Pancreas (tissue), 10 donors: ENCODE measurements at places on chromosomes 16 and 17. TPM values are rescaled to one million over a fixed set of nuclear protein-coding genes. Genes with fewer than 3 reads are reported as not detected.

DNA sequence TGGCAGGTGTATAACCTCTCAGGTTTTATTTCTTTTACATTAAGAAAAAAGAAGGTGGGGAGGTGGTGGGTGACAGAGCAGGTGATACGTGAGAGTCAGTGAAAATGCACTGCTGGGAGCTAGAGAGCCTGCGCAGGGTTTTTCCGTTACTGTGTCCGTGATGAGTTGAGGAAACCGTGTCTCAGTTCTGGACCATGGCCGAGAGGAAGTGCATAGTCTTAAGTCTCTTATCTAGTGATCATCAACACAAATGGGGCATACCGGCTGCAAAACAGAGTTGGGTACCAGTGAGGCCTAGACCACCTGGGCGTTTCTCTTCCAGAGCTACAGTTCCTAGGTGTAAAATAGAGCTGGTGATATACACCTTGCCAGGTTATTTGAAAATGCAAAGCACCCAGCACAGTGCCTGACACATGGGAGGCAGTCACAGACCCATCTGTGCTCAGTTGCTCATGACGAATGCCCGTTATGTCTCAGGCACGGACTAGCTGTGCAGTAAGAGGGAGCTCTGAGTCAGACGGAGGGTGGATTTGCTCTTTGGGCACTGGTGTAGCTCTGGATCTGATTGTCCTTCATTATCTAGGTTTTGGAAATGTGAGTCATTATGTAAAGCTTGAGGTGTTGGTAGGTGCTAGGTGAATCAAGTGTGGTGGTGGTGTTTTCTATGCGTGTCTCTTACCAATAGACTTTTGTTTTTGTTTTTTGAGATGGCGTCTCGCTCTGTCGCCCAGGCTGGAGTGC is 60.9 kb downstream of the RPTOR start:
- H3K36me3 ChIP-seq = no peaks in the 10 kb centered on the region
- H3K27ac ChIP-seq = no peak overlapping the region
- no peak overlapping the region for H3K4me3 ChIP-seq
- DNase-seq = peak; percentile 38

The INCA1 gene
- total RNA-seq = 0.32 TPM

GRCh38 chr17:8938933-8939332 is 26.6 kb downstream of the PIK3R5 start:
- no peaks in the 10 kb centered on the region for H3K27me3 ChIP-seq
- H3K36me3 ChIP-seq = no peaks in the 10 kb centered on the region
- H3K4me3 ChIP-seq = no peak overlapping the region
- no peaks in the 10 kb centered on the region for H3K4me1 ChIP-seq

- H3K27me3 ChIP-seq = no peaks in the 10 kb centered on the region
- peak overlapping the region; percentile 25 for H3K27ac ChIP-seq
- peak; percentile 85 for DNase-seq
- H3K36me3 ChIP-seq = no peaks in the 10 kb centered on the region
- peaks cover 36% of the 10 kb centered on the region for H3K4me1 ChIP-seq
These were observed 5.5 kb downstream of the MAP2K3 start for GRCh38 chr17:21289902-21290571.

DNA sequence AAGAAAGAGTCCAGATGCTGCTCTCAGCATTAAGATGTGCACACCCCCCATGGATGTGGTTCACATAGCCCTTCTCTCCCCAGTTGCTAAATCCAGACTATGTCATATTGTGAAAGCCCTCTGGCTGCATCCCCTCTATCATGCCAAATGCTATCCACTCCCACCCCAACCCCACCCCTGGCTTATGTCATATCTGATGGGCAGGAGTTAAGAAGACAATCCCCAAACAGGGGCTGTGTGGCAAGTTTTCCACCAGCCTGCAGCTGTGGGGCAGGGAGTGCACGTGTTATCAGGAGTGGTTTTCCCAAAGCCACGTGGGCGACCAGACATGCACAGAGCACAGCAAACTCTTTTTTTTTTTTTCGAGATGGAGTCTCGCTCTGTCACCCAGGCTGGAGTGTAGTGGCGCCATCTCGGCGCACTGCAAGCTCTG is 10.0 kb downstream of the FAM117A start:
- peak; percentile 66 for DNase-seq
- no peaks in the 10 kb centered on the region for H3K36me3 ChIP-seq
- H3K27me3 ChIP-seq = no peaks in the 10 kb centered on the region
- H3K4me3 ChIP-seq = no peak overlapping the region
- H3K4me1 ChIP-seq = no peaks in the 10 kb centered on the region

The BCL6B gene
- total RNA-seq = 2.2 TPM

GRCh38 chr17:51725185-51725584 is 433.3 kb downstream of the CA10 start:
- no peaks in the 10 kb centered on the region for H3K36me3 ChIP-seq
- no peak overlapping the region for H3K27ac ChIP-seq
- no peak overlapping the region for H3K4me3 ChIP-seq
- DNase-seq = no peak

DNA sequence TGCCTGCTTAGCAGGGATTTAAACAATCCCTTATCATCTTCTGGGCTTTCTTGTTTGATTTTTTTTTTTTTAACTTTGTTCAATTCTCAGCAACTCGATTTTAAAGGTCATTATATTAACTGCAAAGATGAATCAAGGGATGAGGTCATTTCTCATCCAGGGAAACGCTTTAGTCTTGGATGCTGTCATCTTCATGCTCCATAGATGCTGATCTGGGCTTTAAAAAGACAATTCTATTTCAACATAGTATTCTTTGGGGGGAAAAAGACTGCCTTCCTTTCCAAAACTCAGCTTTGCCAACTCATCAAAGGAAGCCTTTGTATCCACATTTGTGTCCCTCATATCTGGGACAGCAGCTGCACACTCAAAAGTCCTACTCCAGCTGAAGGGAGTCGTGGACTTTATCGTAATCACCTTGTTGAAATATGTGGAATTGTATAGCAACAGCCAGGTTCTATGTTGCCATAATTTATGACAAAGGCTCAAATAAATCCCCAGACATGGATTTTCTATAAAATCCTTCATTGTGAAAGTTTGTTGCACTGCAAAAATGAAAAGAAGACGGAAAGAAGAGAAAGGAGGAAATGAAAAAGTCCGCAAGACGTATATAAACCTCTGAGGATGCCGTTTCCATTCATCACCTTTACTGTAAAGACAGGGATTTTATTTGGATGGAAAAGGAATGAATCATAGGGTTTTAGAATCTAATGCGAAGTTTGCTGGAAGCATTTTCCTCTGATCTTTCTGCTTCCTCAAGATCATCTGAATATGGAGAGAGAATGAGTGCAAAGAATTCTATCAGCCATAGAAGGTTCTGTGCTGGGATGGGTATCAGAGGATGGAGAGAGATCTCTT is 48.6 kb upstream of the XYLT1 start:
- H3K4me3 ChIP-seq = no peak overlapping the region
- DNase-seq = no peak
- H3K4me1 ChIP-seq = no peaks in the 10 kb centered on the region
- H3K36me3 ChIP-seq = no peaks in the 10 kb centered on the region
- no peak overlapping the region for H3K27ac ChIP-seq
- no peaks in the 10 kb centered on the region for H3K27me3 ChIP-seq

The IGFALS gene
- 2.9 TPM for total RNA-seq

The DPEP3 gene
- not detected for total RNA-seq

The TVP23A gene
- not detected for total RNA-seq

GRCh38 chr17:81108220-81108619 is 57.1 kb upstream of the PVALEF start:
- H3K27ac ChIP-seq = no peak overlapping the region
- H3K4me3 ChIP-seq = no peak overlapping the region
- DNase-seq = no peak
- no peaks in the 10 kb centered on the region for H3K27me3 ChIP-seq
- H3K36me3 ChIP-seq = no peaks in the 10 kb centered on the region
- H3K4me1 ChIP-seq = no peaks in the 10 kb centered on the region

The SLC25A10 gene
- 27.6 TPM for total RNA-seq

DNA sequence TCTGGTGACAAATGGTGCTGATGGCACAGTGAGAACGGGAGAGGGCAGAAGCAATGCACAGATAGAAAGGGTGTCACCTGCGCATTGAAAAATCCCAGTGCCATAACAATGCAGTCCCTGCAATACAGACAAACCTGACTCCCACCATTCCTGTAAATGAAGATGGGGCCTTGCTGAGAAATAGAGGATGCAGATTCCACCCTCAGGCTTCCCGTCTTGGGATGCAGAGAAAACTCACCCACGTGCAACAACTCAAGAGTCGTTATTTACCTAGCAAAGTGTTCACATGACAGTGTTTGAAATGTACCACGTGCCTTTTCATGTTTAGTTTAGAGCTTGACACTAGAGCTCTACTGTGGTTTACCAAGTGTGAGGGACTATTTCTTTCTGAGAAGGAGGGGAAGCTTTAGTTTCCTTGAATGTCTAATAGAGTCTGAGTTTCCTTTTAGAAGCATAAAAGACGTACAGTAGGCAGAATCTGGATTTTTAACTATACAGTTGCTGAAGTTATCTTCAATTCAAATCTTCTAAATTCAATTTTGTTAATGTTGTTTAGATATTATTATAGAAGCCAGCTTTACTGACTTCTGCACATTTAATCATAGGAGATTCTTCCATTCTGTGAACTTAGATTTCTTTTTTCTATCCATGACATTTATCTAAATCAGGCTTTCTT is 35.6 kb downstream of the WWOX start:
- DNase-seq = no peak
- no peaks in the 10 kb centered on the region for H3K36me3 ChIP-seq
- peaks cover 12% of the 10 kb centered on the region for H3K4me1 ChIP-seq
- H3K27ac ChIP-seq = no peak overlapping the region
